ENCODE measurements at places on chromosomes 16 and 17. TPM values are rescaled to one million over a fixed set of nuclear protein-coding genes. Genes with fewer than 3 reads are reported as not detected.

Gene CDH11
- polyA plus RNA-seq, result 32.7 TPM

Gene UNC119
- polyA plus RNA-seq, result 19.0 TPM

Gene TOX3
- 1.6 TPM for polyA plus RNA-seq

Gene CNOT1
- 35.6 TPM for polyA plus RNA-seq

Gene MPP2
- polyA plus RNA-seq, result 0.24 TPM

Gene ACSM2A
- polyA plus RNA-seq, result not detected

Gene NUPR1
- 828 TPM for polyA plus RNA-seq

Gene CACNG4
- polyA plus RNA-seq, result 9.4 TPM

Gene FN3K
- polyA plus RNA-seq, result 5.0 TPM

Gene ANKRD13B
- 3.2 TPM for polyA plus RNA-seq

Gene RNF222
- not detected for polyA plus RNA-seq

Gene GUCY2D
- polyA plus RNA-seq, result 0.51 TPM

Gene SYNRG
- polyA plus RNA-seq, result 11.0 TPM

Gene SEPTIN1
- polyA plus RNA-seq, result 5.8 TPM

Gene SLFN14
- polyA plus RNA-seq, result not detected

Gene EME1
- polyA plus RNA-seq, result 0.55 TPM

Gene ADCY7
- 42.6 TPM for polyA plus RNA-seq

Gene SLFN12
- 2.9 TPM for polyA plus RNA-seq

Gene C17orf50
- 0.18 TPM for polyA plus RNA-seq

Gene CRYM
- 11.9 TPM for polyA plus RNA-seq

Gene SEPTIN12
- not detected for polyA plus RNA-seq

Gene RNF213
- polyA plus RNA-seq, result 67.0 TPM

Gene TXNDC17
- polyA plus RNA-seq, result 186 TPM

Gene ABR
- 71.0 TPM for polyA plus RNA-seq

Gene YPEL2
- 7.8 TPM for polyA plus RNA-seq

Gene CD300A
- 66.3 TPM for polyA plus RNA-seq

Gene FOXF1
- 12.5 TPM for polyA plus RNA-seq

Gene CFAP97D1
- 0.02 TPM for polyA plus RNA-seq

Gene OR3A1
- not detected for polyA plus RNA-seq

Gene CCDC200
- polyA plus RNA-seq, result 0.31 TPM

Gene GCGR
- polyA plus RNA-seq, result 0.12 TPM

Gene PRSS22
- polyA plus RNA-seq, result 30.1 TPM

Gene WFDC1
- 9.9 TPM for polyA plus RNA-seq

Gene MRM1
- polyA plus RNA-seq, result 8.2 TPM

Gene NPIPA5
- 28.8 TPM for polyA plus RNA-seq

Gene CDK3
- polyA plus RNA-seq, result 7.3 TPM

Gene SNAI3
- polyA plus RNA-seq, result 3.2 TPM

Gene WNT9B
- 0.18 TPM for polyA plus RNA-seq

Gene KRTAP4-9
- not detected for polyA plus RNA-seq

Gene KRTAP4-11
- not detected for polyA plus RNA-seq

Gene HS3ST2
- 1.3 TPM for polyA plus RNA-seq

Data from lung (tissue), 17 donors.